ENCODE measurements at places on chromosomes 7 and 10.

GRCh38 chr7:91491868-91492267, 227.6 kb downstream of the FZD1 start:
- no peaks in the 10 kb centered on the region for H3K27me3 ChIP-seq
- H3K36me3 ChIP-seq: no peaks in the 10 kb centered on the region
- H3K4me1 ChIP-seq: no peaks in the 10 kb centered on the region
- H3K27ac ChIP-seq: no peak overlapping the region
- no peak overlapping the region for H3K4me3 ChIP-seq

GRCh38 chr7:47570649-47571050, 11.3 kb downstream of the TNS3 start:
- no peak for DNase-seq
- H3K4me1 ChIP-seq: peaks cover 7% of the 10 kb centered on the region
- H3K27ac ChIP-seq: no peak overlapping the region
- H3K36me3 ChIP-seq: no peaks in the 10 kb centered on the region

DNA sequence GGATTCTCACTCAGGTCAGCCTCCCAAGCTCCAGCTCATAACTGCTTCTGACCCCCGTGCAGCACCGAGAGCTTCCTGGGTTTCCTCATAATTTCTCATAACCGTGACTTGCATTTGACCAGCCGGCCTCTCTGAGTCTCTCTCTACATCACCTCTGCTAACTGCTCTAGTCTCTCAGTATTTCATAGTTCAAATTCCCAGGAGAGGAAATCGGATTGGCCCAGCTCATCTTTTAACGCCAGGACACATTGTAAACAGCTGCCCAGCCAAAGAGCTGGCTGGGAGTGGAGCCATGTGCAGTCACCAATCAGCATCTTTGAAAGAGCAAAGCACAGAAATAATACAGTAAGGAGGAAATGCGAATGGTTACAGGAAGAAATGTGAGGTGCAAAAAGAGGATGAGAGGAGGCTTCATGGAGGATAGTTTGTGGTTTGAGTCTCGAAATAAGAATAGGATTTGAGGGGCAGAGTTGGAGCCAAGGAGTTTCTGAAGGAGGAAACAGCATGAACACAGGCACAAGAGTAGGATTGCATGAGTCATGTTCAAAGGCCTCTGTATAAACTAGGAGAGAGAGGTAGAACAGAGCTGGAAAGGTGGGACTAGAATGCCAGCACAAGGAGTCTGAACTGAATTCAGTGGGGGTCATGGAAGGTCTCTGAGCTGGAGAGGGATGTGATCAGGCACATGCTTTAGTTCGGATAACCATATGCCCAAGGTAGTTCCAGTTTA, 15.2 kb upstream of the LBX1 start:
- H3K4me3 ChIP-seq: no peak overlapping the region
- H3K27ac ChIP-seq: no peak overlapping the region
- peaks cover 28% of the 10 kb centered on the region for H3K27me3 ChIP-seq
- no peaks in the 10 kb centered on the region for H3K36me3 ChIP-seq

GRCh38 chr10:97067716-97068391, 117.9 kb downstream of the SLIT1 start:
- no peak overlapping the region for H3K4me3 ChIP-seq
- H3K36me3 ChIP-seq: no peaks in the 10 kb centered on the region
- 0 out of 2 replicates have a peak, but pooled peaks cover 3% of the 10 kb centered on the region for H3K27me3 ChIP-seq
- DNase-seq: no peak
- H3K27ac ChIP-seq: no peak overlapping the region

DNA sequence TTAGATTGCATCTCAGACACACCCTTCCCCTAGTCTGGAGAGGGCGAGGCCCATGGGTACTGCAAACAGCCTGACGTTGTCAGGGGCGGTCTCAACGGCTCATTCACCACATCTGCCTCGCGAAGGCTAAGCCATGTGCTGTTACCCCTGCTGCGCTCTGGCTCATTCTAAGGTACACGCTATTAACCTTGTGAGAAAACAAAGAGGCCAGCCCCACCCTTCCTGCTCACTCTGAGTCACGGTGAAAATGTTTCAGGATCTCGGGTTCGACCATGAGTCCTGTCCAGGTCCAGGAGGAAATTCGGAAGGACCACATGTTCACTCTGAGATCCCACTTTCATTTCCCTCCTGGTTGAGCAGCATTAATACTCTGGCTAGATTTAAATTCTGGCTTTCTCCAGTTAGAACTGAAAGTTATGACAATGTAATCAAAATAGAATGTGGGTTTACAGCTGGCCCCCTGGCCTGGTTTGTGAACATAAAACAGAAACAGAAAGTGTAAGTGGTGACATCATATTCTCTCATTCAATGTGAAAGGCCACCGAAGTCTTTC, 55.2 kb downstream of the EGFR start:
- no peak for DNase-seq
- H3K4me3 ChIP-seq: no peak overlapping the region
- no peaks in the 10 kb centered on the region for H3K4me1 ChIP-seq

DNA sequence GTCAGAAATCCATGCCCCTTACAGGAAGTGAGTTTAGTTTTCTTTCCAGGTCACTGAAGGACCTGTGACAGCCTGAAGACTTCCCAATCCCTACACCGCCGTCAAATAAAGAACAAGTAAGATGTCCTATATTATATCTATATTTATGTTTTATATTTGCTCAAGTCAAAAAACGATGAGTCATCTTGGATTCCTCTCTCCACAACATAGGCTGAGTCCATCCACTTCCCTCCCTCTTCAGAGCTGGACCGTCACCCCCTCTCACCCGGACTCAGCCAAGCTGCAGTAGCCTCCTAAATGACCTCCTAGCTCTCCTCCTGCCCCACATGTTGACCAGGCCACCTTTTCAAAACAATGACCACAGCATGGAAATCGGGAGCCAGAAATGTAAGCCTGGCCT, 53.5 kb downstream of the GLI3 start:
- H3K4me3 ChIP-seq: no peak overlapping the region
- DNase-seq: no peak
- H3K4me1 ChIP-seq: peaks cover 3% of the 10 kb centered on the region
- no peaks in the 10 kb centered on the region for H3K27me3 ChIP-seq
- H3K27ac ChIP-seq: no peak overlapping the region
- H3K36me3 ChIP-seq: peaks cover 7% of the 10 kb centered on the region

DNA sequence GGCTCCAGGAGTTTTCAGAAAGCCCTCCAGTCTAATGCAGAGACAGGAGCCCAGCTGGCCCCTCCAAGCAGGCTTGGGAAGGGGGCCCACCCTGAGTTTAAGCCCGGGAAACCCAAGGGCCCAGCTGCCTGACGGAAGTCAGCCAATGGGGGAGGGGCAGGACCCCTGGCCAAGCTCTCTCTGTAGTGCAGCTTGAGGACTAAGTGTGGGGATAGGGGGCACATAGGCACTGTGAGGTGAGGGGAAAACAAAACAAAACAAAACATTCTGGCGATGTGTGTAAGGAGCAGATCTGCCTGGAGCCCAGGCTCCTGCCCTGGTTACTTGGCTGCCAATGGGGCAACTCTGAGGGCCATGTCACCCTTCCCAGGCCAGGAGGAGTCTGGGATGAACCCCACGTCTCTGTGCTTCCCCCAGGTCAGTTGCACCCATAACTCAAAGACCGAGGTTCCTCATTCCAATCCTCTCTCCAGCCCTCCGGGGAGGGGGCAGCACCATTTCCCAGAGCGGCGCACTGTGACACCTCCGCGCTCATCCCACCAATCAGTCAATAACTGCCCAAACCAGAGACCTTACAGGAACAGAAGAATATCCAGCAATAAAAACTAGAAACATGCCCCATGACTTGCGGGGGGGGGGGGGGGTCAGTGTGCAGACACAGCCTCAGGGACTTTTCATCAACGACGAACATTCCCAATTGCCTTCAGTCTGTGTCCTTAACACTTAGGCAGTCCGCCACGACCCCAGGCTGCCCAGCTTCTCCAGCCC, 1.7 kb downstream of the CXCL12 start:
- DNase-seq: no peak
- H3K27ac ChIP-seq: no peak overlapping the region
- peak overlapping the region; percentile 64 for H3K4me3 ChIP-seq
- peaks cover 47% of the 10 kb centered on the region for H3K4me1 ChIP-seq

GRCh38 chr7:101507791-101508252, 121.3 kb downstream of the MYL10 start:
- H3K27me3 ChIP-seq: no peaks in the 10 kb centered on the region
- no peaks in the 10 kb centered on the region for H3K36me3 ChIP-seq
- no peak overlapping the region for H3K27ac ChIP-seq
- peaks cover 8% of the 10 kb centered on the region for H3K4me1 ChIP-seq
- no peak for DNase-seq
- no peak overlapping the region for H3K4me3 ChIP-seq

- H3K36me3 ChIP-seq: no peaks in the 10 kb centered on the region
- no peak overlapping the region for H3K4me3 ChIP-seq
- H3K27me3 ChIP-seq: no peaks in the 10 kb centered on the region
- H3K27ac ChIP-seq: no peak overlapping the region
- H3K4me1 ChIP-seq: peaks cover 10% of the 10 kb centered on the region
These were observed 149.3 kb upstream of the NRP1 start for GRCh38 chr10:33483816-33484190.

DNA sequence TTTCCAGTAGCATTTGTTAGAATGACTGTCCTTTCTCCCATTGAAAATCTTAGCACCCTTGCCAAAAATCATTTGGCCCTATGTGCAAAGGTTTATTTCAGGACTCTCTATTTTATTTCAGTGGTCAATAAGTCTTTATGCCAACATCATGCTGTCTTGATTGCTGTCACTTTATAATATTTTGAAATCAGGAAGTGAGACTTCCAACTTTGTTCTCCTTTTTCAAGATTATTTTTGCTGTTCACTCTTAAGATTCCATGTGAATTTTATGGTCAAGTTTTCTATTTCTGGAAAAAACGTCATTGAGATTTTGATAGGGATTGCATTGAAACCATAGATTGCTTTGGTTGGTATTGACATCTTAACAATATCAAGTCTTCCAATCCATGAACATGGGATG, 65.1 kb downstream of the PAXIP1 start:
- no peak overlapping the region for H3K4me3 ChIP-seq
- H3K27ac ChIP-seq: no peak overlapping the region
- H3K36me3 ChIP-seq: no peaks in the 10 kb centered on the region
- no peak for DNase-seq

DNA sequence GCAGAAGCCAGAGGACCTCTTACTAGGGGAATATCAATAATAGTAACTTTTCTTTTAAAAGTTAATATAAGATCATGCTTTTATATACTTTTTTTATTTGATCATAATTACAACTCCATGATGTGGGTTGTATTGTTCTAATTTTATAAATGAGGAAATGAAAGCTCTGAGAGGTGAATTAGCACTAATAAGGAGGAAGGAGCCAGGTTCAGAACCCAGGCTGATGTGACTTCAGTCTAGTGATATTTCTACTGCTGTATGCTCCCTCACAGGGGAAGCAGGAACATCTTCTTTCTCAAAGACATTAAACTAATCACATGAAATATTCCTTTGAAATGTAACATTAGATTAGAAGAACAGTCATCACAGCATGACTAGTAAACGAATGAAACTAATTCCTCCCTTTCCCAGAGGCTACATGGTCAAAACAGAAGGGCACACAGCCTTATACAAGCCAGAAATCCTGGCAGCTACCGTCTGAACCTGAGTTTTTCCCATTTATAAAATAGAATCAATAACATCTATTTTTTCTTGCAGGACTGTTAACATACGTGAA, 81.4 kb upstream of the GJD4 start:
- peaks cover 13% of the 10 kb centered on the region for H3K4me1 ChIP-seq
- H3K36me3 ChIP-seq: no peaks in the 10 kb centered on the region
- DNase-seq: no peak
- H3K27me3 ChIP-seq: no peaks in the 10 kb centered on the region
- no peak overlapping the region for H3K27ac ChIP-seq

DNA sequence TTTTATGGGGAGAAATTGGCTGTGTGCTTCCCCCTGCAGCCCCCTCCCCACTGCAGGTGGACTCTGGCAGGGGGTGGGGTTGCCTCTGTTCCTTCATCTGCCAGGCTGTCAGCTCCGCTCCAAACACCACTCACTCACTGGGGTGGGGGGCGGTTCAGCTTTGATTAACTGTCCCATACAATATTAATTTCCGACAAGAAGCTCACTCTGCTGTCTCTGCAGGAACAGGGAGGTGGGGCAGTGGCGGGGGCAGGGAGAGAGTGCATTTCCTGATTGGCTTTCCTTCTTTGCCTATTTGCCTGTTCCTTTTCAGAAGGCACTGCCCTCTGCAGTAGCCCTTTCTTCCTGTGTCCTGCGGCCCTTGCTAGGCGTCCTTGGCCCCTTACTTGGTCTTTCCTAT, 500.8 kb downstream of the PLXNA4 start:
- no peak overlapping the region for H3K4me3 ChIP-seq
- H3K27ac ChIP-seq: no peak overlapping the region
- H3K4me1 ChIP-seq: no peaks in the 10 kb centered on the region
- H3K36me3 ChIP-seq: no peaks in the 10 kb centered on the region

- H3K4me3 ChIP-seq: no peak overlapping the region
- peaks cover 13% of the 10 kb centered on the region for H3K4me1 ChIP-seq
- no peak overlapping the region for H3K27ac ChIP-seq
- no peaks in the 10 kb centered on the region for H3K27me3 ChIP-seq
- no peaks in the 10 kb centered on the region for H3K36me3 ChIP-seq
These were observed 41.2 kb downstream of the CHCHD3 start for GRCh38 chr7:133040674-133041073.

DNA sequence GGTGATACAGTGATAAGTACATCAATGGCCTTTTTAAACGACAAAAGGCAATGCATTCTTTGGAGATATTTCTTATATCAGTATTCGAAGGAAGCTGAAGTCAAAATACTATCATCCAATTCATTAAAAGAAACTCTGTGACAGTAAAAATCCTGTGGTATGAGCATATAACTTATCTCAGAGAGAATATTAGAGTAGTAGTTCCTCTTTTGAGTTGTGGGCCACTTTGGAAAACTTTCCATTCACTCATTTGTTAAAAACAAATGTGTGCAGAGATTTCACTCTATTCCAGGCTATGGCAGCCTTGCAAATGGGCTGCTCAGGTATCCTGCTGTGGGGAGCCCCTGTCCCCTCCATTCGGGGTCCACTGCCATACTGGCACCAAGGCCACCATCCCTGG, 55.3 kb upstream of the ZNF438 start:
- no peak for DNase-seq
- no peak overlapping the region for H3K4me3 ChIP-seq
- H3K4me1 ChIP-seq: no peaks in the 10 kb centered on the region

DNA sequence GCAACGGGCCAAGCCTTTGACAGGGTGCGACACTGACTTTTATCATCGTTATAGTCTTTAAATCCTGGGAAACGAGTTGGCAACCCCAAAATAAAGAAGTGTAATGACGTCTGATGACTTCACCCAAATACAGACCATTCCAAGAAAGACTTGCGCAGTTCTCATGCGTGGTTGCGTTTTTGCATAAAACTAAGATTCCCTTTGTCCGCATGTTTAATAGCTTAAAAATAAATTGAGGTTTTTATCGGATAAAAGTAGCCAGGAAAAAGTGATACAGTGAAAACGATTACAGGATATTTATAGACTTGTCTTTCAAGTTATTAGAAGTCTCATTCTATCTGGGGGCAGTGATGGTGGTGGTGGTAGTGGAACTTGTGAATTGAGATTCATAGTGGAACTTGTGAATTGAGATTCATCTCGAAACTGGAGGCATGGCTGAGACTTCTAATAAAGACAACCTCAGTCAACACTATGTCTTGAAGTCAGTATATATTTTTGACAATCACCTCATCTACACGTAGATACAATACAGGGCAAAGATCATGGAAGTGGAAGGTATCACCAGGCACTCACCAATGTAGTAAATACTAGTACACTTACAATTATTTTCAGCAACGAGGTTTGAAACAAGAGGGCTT, 1.2 kb upstream of the NAMPT start:
- no peak for DNase-seq
- no peaks in the 10 kb centered on the region for H3K36me3 ChIP-seq
- no peaks in the 10 kb centered on the region for H3K27me3 ChIP-seq
- H3K4me1 ChIP-seq: no peaks in the 10 kb centered on the region
